ENCODE measurements at places on chromosomes 2 and 18.

- DNase-seq, result no peak
Measured at GRCh38 chr2:84940831-84941412, 30.0 kb upstream of the KCMF1 start.

- no peak for DNase-seq
Measured at GRCh38 chr18:5543773-5544389, at the start of gene EPB41L3. Gene EPB41L3 (minus strand): TSS chr18:5543997. CDS start chr18:5489183, 54,814 bp downstream.

- no peak for DNase-seq
Measured at GRCh38 chr2:26274058-26274613, 29.4 kb downstream of the HADHB start.

DNA sequence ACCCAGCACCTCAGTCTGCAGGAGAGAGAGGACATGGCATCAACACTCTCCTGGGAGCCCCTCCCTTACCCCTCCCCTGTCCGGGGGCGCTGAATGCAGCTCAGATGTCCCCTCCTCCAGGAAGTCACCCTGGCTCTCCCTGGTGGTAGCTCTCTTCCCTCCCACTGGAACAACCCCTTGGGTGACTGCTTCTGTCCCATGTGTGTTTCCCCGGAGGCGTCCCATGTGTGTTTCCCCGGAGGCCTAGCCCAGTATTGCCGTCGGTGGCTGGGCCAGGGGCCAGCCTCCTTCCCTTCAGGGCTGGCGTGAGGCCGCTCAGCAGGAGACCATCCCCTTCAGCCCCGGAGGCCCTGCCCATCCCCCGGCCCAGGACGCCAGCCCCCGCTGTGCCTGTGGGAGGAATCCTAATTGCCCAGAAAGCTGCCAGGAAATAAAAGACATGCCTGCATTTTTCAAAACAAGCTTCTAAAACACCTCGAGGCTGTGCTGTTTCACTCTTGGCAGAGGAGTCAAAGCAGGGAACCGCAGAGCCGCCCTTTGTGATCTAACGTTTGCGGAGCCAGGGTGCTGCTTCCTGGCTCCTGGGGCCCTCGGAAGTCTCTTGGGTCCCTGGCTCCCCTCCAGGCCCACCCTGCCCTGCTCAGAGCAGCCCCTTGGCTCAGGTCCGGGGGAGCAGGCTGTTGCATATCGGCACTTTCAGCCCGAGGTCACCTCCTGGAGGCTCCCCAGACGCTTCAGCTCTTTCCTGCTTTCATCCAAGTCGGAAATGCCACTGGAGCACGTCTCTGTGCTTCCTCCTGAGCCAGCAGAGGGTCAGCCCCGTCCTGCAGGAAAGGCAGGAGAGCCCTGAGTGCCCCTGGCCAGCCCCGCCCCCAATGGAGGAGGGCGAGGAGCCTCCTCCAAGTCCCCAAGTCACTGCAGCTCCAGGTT lies 11.4 kb downstream of the SNED1 start:
- DNase-seq, result no peak

DNA sequence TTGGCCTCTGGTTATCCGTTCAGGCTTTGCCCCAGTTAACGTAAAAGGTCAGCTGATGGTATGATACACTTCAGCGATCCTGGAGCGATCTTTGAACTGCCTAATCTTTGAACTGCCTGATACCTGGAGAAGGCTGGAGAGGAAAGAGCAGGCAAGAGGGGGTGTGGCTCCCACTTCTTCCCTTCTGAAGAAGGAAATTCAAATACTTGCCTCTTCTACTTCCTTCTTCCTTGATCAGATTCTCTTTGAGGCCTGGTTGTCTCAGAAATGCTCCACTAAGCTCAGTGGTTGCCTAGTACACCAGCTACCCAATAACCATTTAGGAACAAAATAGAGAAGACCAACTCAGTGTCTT lies 619 bp downstream of the GALM start:
- no peak for DNase-seq

Measured in stimulated activated CD8-positive, alpha-beta memory T cell treated with anti-CD3 and anti-CD28 coated beads, Interleukin-15, amount 100 ng/mL, for 24 hours (primary cell).